Effector memory CD4-positive, alpha-beta T cell (primary cell): ENCODE measurements at places on chromosomes 12 and 14.

DNA sequence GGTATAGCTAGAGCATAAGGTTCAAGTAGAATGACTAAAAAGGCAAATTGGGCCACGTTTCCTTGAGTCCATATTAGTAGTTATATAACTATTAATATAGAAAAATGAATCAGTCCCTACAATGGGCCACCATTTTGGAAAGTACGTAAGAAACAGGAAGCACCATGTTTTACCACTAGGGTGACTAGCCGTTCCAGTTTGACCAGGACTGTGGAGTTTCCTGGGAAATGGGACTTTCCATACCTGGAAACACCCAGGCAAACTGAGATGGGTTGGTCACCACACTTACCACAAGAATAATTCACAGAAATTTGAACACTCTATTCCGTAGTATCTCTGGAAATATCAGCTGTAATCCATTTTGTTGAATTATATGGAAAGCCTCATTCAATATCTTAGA lies 2.1 kb upstream of the MAGOHB start:
- DNase-seq, result no peak

DNA sequence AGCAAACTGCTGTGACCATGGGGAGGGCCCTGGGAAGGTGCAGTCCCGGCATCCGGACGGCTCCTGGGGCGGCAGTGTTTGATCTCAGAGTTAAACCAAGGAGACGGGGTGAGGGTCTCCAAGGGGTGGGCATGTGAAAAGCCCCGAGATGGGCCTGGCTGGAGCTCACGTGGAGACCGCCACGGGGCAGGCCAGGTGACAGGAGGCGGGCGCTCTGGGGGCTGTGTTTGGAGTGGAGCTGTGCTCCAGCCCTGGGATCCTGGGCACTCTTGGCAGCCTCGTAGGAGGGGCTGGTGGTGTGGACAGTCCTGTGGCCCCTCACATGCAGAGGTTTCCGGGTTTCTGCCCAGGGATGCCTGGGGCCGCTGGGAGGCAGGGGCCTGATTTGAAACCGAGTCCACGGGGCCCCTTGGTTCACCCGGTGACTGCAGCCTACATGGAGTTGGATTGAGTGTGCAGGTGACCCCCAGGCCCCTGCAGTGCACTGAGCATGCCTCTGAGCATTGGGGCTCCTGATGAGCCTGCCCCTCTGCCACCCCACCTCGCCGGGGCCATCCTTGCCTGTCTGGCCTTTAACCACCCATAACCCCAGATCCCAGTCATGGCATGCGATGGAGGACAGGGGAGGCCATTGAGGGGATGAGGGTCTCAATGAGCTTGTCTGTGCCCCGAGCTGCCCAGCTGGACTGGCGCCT lies 8.4 kb downstream of the KIF26A start:
- no peak for DNase-seq

DNA sequence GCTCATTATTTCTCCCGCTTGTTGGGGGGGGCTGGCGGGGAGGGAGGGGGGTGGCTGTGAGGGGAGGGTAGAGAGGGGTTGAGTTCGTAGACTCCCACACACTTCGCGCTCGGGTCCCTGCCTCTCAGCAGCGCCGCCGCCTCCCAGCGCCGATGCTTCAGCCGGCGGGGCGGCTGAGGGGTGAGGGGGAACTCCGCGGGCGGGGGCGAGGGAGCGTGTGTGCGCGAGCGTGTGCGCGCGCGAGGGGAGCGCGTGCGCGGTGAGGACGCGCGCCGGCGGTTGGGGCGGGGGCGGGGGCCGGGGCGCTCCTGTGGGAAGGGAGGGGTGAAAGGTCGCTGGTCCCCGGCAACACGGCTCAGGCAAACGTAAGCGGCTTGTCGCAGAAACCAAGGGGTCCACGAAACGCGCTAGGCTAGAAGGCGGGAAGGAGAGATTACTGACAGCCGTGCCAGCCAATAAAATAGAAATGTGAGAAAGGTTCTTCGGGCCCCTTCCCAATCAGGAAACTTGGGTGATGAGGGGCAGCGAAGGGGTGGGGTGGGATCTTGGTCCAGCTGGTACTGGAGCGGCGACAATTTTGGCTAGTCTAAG lies 343 bp upstream of the NOVA1 start:
- no peak for DNase-seq

GRCh38 chr12:110907583-110907982 lies 12.8 kb downstream of the MYL2 start:
- no peak for DNase-seq

- DNase-seq, result no peak
Measured at GRCh38 chr12:120216742-120217605, 16.1 kb upstream of the RPLP0 start.

GRCh38 chr12:92208613-92209121 lies 63.0 kb upstream of the BTG1 start:
- DNase-seq, result no peak

DNA sequence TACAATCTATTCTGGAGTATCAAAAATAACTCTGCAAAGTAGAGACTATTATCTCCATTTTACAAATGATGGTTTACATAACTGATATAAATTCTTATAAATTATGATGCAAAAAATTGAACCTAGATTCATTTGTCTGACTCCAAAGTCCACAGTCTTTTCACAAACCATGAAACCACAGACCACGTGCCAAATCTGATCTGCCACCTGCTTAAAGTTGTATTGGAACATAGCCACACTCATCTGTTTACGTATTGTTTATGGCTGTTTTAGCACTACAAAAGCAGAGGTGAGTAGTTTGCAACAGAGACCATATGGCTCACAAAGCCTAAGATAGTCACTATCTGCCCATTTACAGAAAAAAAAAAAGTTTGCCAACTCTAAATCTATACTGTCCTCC lies 105.3 kb downstream of the KCNH5 start:
- DNase-seq, result no peak

- no peak for DNase-seq
Measured at GRCh38 chr12:93601591-93601990, 29.1 kb downstream of the SOCS2 start.

DNA sequence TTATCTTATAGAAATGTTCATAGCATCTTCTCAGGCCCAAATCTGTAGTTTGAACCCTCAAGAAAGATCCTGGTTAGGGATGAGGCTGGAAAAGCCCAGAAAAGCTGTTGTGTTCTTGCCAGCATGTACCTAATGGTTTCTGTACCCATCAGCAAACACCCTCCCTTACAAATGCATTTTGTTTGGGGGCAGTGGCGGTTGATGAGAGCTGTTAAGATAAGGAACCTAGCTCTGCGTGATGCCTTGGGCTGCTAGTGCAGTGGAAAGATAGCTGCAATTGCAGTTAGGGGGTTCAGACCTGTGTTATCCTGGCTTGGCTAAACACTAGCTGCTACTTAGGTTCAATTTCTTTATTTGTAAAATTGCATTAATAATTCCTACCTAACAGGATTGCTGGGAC lies 3.6 kb downstream of the TPH2 start:
- no peak for DNase-seq
